ENCODE measurements at places on chromosomes 11 and 22.

- peak; percentile 53 for DNase-seq
These were observed 25.9 kb upstream of the ATXN10 start for GRCh38 chr22:45645526-45646414.

DNA sequence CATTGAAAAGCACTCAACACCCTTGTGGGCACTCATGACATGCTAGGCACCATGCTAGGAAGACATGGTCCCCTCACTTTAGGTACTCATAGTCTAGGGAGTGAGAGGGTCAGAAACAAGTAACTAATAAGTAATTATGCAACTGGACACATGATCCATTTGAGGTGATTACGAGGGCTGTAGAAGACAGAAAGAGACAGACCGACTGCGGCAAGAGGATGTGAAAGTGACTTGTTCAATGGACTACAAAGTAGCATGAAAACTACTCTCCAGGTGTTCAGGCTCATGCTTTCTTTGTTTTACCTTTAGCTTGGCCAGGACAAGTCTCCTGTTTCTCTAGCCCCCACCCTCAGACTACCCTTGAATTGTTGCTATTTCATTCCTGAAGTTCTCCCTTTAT, 310.8 kb upstream of the SORL1-AS1 start:
- no peak for DNase-seq

DNA sequence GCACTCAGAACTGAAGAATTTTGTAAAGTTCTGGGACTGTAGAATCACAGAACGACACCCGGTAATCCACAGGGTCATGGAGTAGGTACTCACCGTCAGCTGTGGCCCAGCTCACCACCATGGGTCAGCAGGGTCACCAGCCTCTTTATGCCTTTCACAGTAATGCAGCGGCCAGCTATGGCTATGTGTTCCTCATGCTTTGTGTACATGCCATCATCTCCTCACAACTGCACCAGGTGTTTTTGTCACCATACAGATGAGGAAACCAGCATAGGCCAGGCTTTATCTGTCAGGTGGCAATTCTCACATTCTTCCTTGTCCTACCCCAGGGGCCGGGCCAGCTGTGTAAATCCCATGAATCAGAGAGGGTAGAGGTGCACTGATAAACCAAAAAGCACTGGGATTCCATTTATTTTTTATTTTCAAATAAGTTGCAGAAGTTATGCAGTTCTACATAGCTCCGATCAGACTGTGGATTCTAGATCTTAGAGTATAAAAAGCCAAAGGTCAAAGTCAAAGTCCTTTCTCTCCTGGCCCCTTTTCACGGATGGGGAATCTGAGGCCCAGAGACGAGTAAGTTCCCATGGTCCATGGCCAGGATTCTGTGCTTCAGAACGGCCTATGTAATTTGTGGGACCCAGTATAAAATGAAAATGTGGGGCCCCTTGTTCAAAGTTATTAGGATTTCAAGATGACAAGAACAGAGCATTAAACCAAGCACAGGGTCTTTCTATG, 17.5 kb downstream of the TSKU start:
- no peak for DNase-seq

DNA sequence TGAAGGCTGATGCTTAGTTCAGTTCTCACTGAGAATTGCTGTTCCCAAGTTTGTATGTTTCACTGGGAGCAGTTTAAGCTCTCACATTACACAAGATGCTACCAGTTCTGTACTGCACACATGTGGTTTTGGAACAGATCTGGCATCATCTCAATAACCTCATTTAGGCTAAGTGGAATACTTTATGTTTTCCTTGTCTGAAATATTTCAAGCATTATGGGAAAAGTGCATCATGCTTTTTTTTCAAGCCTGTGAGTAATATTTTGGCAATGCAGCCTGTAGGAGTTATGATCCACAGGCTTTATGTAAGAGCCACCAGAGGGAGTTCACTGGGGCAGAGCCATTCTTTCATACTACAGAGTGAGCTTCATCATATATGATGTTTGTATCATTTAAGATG, 141.5 kb downstream of the OR4C45 start:
- DNase-seq = peak; percentile 7

DNA sequence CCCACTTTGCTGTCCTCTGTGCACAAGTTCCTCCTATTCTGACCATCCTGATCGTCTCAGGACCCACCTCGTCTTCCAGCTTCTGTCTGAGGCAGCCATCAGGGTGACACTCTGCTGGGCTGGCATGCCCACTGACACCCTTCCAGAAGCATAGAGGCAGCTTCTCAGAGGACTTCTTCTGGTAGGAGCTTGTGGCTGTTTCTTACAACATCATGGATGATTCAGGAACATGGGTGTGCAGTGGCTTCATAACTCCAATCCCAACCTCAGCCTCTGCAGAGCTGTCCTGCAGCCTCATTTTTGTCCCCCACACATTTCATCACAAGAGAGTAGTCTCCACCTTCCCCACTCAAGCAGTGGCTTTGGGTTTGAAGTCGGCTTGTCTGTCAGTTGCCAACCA, 20.9 kb upstream of the CTR9 start:
- DNase-seq = no peak

- peak; percentile 9 for DNase-seq
These were observed 17.0 kb upstream of the KCNJ11 start for GRCh38 chr11:17405232-17406005.

GRCh38 chr11:75762885-75763284, 5.7 kb upstream of the DGAT2 start:
- peak; percentile 49 for DNase-seq

GRCh38 chr11:120200677-120201076, 10.2 kb upstream of the OAF start:
- DNase-seq = no peak

DNA sequence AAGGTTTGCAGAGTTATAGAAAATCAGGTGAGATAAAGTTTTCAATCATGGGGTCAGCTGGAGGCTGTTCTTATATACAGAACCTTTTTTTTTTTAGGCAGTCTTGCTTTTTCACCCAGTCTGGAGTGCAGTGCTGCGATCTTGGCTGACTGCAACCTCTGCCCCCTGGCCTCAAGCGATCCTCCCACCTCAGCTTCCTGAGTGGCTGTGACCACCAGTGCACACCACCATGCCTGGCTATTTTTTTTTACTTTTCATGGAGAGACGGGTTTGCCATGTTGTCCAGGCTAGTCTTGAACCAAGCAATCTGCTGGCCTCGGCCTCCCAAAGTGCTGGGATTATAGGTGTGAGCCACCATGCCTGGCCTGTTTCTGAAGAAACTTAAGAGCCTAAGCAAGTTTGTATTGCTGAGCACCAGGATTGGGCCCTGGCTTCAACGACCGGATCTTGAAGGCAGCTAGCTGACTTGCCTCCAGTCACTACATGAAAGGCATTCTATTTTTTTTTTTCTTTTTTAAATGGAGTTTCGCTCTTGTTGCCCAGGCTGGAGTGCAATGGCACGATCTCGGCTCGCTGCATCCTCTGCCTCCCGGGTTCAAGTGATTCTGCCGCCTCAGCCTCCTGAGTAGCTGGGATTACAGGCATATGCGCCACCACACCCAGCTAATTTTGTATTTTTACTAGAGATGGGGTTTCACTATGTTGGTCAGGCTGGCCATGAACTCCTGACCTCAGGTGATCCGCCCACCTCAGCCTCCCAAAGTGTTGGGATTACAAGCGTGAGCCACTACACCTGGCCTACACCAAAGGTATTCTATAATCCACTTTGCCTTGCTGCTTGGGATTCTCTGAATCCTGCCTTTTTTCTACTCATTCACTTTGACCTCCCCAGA, 7.6 kb downstream of the XBP1 start:
- DNase-seq = no peak

DNA sequence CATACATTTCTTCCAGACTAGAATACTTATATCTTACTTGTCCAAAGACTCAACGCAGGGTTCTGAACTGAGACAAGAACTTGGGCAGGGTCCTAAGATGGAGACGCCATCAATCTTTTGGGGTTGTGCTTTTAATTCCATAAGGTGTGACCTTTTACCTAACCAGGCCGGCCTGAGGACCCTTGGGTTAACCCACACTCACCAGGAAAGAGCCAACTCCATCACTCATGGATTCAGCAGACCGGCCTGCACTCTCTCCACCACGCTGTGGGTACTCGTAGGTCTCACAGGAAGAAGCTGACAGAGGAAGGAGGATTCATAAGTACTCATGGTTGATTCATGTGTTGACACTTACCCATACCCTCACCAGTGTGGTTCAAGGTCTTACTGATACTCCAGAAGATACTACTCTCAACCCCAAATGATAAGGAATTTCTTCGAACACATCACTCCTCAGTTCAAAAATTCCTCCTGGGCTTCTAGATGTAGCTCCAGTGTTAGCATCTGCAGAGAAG, 36.2 kb downstream of the USP35 start:
- no peak for DNase-seq

DNA sequence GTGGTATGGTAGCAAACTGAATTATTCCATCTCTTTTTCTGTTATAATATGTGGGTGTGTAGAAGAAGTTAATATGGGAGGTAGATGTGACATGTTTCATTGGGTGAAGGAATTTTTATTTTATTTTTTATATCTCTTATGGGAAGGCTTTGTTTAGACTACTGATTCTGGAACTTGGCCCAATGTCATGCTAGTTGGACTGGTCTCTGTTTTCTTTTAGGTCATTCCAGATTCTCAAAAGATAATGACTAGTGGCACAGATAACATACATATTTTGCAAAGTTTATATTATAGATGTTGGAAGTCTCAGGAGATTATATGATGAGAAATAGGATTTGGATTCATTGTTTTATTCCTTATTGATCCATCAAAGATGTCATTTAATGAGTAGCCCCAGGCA, 1.3 kb upstream of the OOSP3 start:
- no peak for DNase-seq

- DNase-seq = peak; percentile 71
These were observed 41.7 kb downstream of the THAP12 start for GRCh38 chr11:76339221-76339620.

GRCh38 chr22:25762147-25762546, 20.2 kb downstream of the MYO18B start:
- no peak for DNase-seq

- no peak for DNase-seq
These were observed 746.1 kb downstream of the CNTN5 start for GRCh38 chr11:99766811-99767210.

DNA sequence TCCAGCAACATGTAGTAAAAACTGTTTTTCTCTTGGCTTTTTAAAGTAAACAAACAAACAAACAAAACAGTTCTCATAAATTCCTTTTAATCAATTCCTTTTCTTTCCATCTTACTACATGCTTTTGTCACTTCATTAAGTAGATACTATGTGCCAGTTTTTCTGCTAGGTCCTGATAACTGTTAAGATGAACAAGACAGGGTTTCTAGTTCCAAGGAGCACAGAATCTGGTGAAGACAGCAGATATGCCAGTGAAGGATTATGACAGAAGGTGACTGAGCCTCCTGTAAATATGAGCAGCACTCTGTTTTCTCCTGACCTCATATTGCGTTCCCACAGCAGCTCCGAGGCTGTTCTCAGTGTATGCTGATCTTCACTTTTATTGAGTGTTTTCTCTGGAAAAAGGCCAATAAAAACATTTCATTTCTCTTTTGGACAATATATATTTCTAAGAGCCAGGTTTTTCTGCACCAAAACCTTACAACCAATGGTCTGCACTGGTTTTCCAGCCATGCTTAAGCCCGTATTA, 45.8 kb downstream of the HEPHL1 start:
- no peak for DNase-seq

DNA sequence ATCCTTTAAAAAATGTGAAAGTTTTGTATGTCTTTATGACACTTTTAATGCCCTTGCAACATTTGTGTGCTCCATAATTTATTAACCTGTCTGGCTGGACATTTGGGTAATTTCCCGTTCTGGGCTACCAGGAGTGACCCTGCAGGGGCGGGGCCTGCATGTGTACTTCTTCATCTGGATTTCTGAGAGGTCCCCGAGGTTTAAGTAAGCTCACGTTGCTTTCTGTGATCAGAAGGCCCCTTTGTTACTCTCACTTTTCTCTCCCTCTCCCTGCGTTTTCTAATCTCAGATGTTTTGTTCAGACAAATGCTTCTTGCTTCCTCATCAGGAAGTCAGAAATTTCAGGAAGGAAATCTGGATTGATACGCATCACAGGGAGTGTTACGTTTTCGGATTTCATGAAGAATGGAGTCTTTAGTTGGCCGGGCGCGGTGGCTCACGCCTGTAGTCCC, 78.9 kb upstream of the CRYBB3 start:
- no peak for DNase-seq

GRCh38 chr22:48366056-48366455, 1461.6 kb downstream of the BRD1 start:
- no peak for DNase-seq

GRCh38 chr22:38238519-38239071, 34.2 kb downstream of the TMEM184B start:
- DNase-seq = no peak

GRCh38 chr11:4095509-4096230, 1.1 kb downstream of the RRM1 start:
- peak; percentile 71 for DNase-seq

DNA sequence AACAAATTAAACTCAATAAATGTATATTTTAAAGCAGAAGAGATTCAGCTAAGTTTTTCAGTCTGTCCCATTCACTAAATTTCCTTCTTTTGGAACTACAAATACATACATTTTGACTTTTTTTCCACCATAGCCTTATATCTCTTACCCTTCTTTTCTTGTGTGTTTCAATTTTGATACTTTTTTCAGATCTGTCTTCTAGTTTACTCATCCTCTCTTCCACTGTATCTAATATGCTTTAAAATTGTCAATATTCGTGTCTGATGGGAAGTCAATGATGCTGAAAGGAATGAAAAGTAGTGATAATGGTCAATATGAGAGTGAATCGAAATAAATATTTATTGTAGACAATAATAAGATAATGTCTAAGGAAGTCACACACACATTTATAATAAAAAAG, 332.3 kb upstream of the KIRREL3 start:
- no peak for DNase-seq

- no peak for DNase-seq
These were observed 46.2 kb upstream of the SLC36A4 start for GRCh38 chr11:93244018-93244417.

DNA sequence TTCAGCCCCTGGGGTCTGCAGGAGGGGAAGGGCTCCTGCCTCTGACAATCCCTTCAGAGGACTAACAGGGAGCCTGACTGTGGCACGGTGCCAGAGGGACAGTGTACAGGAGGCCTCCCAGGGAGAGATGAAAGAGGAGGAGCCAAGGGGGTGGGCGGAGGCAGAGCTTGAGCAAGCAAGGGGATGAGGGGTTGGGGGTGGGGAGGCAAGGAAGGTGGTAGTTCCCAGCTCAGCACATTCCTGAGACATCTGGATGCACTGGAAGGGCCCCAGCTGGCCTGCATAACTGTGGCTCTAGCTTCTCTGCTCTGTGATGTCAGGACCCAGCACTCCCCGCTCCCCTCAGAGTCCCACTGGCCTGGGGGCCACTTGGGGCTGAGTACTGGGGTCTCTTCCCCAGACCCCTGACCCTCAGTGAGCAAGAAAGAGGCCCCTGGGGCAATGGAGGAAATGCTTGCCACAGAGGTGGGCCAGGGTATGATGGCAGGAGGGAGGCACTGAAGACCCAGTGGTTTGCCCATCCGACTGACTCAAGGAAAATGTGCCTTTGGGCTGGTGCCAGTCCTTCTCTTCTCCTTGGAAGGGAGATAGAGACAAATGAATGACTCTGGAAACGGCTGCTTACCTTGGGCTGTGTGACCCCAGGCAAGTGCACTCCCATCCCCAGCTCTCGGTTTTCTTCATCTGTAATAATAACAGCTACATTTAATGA, 13.3 kb downstream of the CREB3L1 start:
- DNase-seq = peak; percentile 99
